Activated CD4-positive, alpha-beta T cell treated with anti-CD3 and anti-CD28 coated beads for 36 hours (primary cell): ENCODE measurements at places on chromosomes 13 and 19. TPM values are rescaled to one million over a fixed set of nuclear protein-coding genes. Genes with fewer than 3 reads are reported as not detected.

DNA sequence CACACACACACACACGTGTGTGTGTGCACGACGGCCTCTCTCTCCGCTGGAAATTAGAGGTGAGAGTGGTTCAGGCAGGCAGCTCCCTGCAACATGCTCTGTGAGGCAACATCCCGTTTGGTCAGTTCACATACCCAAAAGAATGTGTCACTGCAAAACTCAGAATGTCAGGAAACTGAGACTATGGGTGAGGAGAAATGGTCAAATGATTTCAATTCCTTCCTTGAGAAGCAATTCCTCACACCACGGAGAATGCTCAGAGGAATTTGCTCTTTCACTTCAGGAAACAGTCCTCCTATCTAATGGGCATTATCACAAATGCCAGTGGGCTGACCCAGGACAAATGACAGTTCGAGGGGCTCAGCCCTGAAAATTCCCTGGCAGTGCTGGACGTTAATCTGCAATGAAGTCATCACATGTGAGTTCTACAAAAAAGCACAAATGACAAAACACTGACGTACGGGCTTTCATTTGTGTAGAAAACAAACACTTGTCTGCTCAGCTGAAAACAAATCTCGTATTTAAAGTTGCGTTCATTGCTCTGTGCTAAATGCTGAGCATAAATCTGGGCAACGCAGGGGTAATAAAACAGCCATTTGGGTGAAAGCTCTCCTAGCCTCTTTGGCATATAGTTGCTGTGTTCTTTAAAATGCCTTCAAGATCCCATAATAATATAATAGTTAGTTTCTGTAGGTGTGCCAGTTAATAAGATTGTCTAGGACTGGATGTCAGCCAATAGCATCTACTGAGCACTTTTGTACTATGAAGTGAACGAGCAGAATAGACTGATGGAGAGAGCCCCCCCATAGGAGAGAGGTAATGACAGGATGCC lies 18.6 kb upstream of the LATS2 start:
- no peak for DNase-seq

DNA sequence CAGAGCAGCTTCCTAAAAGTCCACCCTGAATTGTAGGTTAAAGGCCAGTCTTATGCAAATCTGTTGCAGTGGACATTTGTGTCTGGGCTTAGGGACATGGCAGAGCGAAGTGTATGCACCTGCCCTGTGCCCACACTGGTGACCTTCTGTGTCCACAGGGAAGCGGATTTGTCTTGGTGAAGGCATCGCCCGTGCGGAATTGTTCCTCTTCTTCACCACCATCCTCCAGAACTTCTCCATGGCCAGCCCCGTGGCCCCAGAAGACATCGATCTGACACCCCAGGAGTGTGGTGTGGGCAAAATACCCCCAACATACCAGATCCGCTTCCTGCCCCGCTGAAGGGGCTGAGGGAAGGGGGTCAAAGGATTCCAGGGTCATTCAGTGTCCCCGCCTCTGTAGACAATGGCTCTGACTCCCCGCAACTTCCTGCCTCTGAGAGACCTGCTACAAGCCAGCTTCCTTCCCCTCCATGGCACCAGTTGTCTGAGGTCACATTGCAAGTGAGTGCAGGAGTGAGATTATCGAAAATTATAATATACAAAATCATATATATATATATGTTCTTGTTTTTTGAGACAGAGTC lies 25.5 kb downstream of the CYP2B6 start:
- DNase-seq, result no peak

- DNase-seq, result no peak
Measured at GRCh38 chr19:31594701-31595100, 245.5 kb upstream of the TSHZ3 start.

GRCh38 chr13:110442930-110443621 lies 118.4 kb downstream of the RAB20 start:
- DNase-seq, result no peak

DNA sequence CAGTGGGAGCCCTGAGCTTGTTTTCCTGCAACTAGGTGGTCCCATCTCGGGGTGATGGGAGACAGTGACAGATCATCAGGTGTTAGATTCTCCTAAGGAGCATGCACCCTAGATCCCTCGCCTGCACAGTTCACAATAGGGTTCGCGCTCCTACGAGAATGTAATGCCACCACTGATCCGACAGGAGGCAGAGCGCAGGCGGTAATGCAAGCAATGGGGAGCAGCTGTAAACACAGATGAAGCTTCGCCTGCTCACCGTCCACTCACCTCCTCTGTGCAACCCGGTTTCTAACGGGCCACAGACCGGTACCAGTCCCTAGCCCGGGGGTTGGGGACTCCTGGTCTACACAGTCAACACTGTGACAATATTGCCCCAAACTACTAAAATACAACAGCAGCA lies 38.8 kb downstream of the CARD8 start:
- no peak for DNase-seq

- DNase-seq, result no peak
Measured at GRCh38 chr13:36758345-36758744, 60.7 kb upstream of the RFXAP start.

DNA sequence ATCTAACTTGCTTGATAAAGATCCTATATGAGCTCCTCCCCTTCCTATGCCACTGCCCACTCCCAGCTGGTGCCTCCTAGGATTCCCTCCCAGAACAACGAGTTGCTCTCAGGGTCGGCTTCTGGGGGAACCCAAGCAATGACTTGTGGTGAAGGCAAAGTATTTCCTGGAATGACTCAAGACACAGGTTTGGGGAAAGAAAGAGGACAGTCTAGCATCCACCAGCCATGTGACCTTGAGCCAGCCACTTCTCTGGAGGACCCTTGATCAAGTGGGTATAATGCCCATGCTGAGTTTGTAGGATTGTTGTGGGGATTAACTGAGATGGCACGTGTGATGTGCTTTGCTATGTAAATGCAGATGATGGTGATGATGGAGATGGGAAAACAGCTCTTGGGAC lies 33.0 kb downstream of the MBD3L2B start:
- DNase-seq, result no peak

GRCh38 chr13:113934576-113934975 lies 39.3 kb downstream of the C13orf46 start:
- no peak for DNase-seq

- DNase-seq, result no peak
Measured at GRCh38 chr13:49498206-49498605, 2.5 kb downstream of the PHF11 start.

- no peak for DNase-seq
Measured at GRCh38 chr19:29171525-29171924, 41.4 kb downstream of the UQCRFS1 start.

DNA sequence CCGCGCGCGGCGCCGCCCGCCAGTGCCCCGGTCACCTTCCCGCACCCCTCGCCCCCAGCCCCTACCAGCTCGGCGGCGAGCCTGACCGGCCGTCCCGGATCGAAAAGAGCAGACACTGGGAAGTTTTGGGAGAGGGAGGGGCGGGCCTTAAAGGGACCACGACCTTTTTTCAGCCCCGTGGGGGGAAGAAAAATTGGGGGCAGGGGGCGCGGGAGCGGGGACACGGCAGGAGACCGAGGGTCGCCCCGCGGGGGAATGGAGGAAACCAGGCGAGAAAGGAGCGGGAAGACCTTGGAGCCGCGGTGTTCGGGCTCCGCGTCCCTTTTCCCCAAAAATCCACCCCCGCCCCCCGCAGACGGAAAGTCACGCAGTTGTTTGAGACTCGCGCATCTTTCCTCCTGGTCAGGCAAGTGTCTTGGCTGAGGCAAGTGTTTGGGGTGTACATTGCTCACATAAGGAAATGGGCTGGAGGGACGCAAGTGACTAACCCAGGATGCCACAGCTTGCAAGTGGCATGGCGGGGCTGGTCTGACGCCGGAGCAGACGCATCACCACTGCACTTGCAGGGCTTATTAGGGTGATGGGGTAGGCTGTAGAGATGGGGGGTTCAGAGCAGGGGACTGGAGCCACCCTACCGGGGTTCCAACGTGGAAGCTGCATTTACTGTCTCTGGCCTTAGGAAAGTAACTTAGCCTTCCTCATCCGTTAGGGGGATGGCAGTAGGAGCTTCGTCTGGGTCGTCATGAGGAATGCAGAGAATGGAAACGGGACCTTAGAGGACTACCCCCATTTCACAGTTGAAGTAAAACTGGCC lies 2.7 kb upstream of the HNRNPL start:
- peak; percentile 81 for DNase-seq

DNA sequence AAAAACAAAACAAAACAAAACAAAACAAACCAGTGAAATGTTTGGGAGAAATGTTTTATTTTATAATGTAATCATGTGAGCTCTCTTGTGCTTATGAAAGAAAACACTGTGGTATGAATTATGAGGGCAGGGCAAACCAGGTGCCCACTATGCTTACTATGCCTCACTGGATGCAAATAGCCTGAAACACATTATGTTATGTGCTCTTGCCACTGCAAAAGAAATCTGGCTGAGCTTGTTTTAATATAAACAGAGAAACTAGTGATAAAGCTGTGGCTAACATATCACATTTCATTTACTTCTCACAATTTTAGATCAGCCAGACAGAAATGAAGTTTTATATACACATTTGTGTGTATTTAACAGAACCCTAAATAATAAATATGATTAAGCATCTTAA lies 8.7 kb upstream of the NBEA start:
- no peak for DNase-seq

- no peak for DNase-seq
Measured at GRCh38 chr13:95492044-95492801, 60.3 kb upstream of the CLDN10 start.

GRCh38 chr13:100728201-100728600 lies 53.6 kb upstream of the TMTC4 start:
- no peak for DNase-seq

- DNase-seq, result peak; percentile 62
Measured at GRCh38 chr19:5246554-5247155, 94.0 kb downstream of the PTPRS start.

GRCh38 chr13:60690604-60691003 lies 293.6 kb downstream of the TDRD3 start:
- no peak for DNase-seq

DNA sequence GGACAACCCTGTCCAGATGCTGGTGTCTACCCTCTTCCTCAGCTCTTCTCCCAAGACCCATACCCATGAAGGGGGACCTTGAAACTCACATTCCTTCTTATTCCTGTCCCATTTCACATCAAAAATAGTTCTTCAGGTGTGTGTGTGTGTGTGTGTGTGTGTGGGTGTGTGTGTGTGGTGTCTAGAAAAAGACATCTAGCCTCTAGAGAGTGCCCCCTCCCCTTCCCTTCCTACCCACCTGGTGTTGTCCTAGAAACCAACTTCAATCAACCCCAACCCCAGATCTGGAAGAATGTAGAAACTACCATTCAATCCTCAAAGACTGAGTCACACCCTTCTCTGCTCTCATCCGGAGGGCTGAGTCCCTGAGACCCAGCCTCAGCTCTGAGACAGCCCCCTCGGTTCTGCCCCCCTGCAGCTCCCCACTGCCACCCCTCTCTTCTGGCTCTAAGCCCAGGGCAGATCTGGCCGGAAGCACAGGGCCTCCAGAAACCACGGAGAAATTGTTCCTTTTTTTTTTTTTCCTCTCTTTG lies 3.5 kb downstream of the KCNN4 start:
- peak; percentile 60 for DNase-seq

DNA sequence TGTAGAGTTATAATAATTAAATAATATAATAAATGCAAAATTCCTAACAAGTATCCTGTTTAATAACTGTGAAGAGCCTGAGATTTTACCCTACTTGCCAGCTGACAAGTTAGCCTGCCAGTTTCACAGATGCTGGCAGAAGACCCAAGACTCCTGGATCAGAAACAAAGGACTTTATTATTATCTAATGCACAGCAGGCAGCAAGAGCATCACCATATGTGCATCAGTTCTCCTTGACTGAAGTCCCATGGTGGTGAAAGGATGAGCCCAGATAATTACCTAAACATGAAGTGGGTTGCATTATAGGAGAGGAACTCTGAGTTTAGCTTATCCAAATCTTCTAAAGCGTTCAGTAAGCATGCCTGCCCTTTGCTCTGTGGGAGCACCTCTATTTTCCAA lies 39.1 kb upstream of the MTIF3 start:
- no peak for DNase-seq

GRCh38 chr13:102536695-102537485 lies 59.9 kb upstream of the TPP2 start:
- no peak for DNase-seq

The PEG3 gene
- total RNA-seq, result not detected

The SBK3 gene
- total RNA-seq, result not detected

The CD22 gene
- 4.1 TPM for total RNA-seq

The HSH2D gene
- total RNA-seq, result 31.2 TPM

The CD37 gene
- 152 TPM for total RNA-seq
